ENCODE measurements at places on chromosomes 6 and 20.

DNA sequence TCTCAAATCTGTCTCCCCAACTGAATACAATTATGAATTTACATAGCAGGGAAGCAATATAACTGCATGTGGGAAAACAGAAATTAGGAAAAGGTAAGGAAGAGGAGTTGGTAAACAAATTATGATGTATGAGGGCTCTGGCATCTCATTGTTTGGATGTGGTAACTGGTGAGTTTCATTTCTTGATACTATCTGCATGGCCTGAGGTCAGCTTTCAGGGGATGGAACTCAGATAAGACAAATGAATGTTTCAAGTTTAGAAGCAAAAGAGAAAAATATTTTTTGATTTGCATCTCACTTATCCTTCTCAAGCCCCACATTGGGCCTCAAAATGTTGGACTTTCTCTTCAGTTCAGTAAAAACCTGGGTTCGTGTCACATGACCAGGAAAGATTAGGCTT is 302.2 kb upstream of the GJE1 start:
- DNase-seq, result no peak

- no peak for DNase-seq
Observed at GRCh38 chr6:104959026-104959858, 2.3 kb downstream of the LIN28B start.

- DNase-seq, result no peak
Observed at GRCh38 chr6:84920021-84920420, 155.6 kb upstream of the TBX18 start.

DNA sequence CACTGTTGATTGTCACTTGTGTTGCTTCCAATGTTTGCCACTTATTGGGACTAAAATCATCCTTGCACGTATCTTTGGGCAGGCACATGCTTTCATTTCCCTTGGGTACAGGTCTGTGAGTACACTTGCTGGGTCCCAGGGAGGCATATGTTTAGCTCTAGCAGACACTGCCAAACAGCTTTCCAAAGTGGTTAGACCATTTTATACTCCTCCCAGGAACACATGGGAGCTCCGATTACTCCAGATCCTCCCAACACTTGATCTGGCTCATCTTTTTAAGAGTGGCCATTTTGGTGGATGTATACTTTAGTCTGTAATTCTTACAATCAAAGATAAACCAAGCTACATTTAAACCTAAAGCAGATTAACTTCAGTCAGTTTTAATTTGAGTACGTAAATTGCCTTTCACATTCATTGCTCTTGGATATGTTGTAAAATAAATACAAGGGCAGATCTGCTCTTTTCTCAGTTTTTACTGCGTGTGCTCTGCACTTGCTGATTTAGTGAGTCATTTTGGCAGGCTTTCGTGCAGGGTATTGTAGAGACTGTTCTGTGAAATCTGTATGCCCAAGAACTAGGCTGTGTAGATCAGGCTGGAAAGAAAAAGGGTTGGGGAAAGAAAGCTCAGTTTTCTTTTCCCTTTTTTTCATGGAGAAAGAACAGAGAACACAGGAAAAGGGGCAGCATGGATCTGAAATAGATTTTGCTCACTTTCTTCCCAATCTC is 19.5 kb downstream of the SLC22A1 start:
- DNase-seq, result no peak

GRCh38 chr6:2792330-2793110 is 27.3 kb downstream of the WRNIP1 start:
- DNase-seq, result no peak

DNA sequence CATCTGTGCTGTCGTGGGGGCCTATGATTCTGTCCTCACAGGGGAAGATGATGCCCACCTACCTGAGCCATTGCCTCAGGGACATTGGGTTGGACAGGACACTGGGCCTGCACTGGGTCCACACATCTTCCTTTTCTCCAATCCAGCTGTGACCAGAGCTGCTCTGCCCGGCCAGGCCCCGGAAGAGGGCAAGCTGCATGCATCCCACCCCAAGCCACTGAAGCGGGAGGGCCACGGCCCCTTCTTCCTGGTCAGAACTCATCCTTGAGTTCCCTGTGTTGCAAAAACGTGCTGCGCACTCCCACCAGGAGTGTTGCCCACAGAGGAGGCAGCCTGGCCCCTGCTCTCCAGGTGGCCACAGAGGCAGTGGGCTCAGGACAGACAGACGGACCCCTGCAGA is 38.2 kb downstream of the SPDEF start:
- no peak for DNase-seq

DNA sequence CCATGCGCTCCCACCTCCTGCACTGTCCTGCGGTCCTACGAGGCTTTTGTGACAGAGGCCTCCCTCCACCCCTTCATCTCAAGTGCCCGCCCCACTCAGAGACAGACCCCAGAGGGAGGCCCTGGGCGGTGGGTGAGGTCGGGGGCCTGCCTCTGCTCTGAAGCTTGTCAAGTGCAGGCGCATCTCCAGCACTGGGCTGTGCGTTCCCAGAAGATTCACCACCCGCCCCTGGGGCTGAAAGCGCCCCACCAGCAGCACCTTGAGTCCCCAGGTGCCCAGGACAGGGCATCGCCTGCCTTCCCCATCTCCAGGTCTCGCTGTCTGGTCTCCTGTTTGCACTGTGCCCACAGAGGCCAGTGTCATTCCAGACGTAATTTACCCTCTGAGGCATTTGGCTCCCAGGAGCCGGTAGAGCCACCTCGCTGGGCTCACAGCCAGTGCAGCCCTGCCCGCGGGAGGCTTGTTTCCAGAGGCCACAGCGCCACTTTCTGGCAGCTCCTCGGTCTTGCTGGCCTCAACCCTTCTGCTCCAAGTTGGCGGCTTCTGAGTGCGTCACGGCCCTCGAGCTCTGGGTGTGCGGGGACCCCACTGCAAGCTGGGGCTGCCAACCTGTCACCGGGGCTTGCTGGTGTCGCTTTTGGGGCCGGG is 191.1 kb downstream of the TAF4 start:
- no peak for DNase-seq

GRCh38 chr20:63740627-63741353 is 1.2 kb downstream of the SLC2A4RG start:
- no peak for DNase-seq

GRCh38 chr6:69289689-69290495 is 506.9 kb downstream of the LMBRD1 start:
- no peak for DNase-seq

DNA sequence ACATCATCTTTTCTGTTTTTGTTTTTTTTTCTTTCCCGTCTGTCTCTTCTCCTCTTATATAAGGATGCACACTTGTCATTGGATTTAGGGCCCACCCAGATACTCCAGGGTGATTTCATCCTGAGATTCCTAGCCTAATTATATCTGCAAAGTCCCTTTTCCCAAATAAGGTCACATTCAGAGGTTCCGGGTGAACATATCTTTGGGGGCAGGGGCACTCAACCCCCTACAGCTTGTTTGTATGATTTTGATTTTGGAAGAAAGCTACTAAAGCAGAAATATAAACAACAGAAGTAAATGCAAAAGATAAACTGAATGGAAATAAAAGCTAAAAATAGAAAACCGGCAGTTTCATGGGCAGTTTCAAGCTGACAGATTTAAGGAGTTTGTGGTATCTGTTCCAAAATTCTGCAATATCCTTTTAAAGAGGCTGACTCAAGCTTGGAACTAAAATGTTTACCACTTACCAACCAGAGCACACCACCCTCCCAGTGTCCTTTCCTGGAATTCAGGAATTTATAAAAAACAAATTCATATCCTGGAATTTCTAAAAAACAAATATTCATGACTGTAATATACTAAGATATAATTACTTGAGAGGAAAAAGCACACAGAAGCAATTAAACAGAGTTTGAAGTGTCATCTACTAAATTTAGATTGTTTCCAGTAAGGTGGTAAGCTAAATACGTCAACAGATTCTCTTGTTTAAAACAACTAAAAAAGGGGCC is 100.0 kb upstream of the CARMIL1 start:
- DNase-seq, result no peak

GRCh38 chr20:43752561-43753301 is 25.9 kb upstream of the GTSF1L start:
- DNase-seq, result no peak

GRCh38 chr6:128919412-128920180 is 36.7 kb downstream of the LAMA2 start:
- no peak for DNase-seq

DNA sequence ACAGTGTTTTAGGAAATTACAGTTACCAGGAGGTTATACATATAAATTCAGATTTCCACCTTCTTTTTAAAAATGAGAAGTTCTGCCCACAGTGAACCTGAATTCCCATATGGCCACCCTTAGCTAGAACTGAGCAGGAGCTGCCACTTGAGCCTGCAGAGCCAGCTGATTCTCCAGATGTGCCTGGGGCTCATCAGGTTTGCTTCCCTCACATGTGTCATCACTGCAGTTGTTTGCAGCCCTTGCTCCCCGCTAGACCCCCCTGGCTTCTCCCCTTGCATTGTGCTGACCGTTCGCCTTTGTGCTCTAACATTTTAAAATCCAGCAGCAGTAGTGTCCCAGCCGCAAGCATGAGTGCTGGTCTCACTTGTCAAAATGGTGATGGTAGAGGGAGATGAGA is 131.1 kb downstream of the UTRN start:
- DNase-seq, result no peak

GRCh38 chr20:3628502-3629314 is 34.5 kb downstream of the GFRA4 start:
- no peak for DNase-seq

DNA sequence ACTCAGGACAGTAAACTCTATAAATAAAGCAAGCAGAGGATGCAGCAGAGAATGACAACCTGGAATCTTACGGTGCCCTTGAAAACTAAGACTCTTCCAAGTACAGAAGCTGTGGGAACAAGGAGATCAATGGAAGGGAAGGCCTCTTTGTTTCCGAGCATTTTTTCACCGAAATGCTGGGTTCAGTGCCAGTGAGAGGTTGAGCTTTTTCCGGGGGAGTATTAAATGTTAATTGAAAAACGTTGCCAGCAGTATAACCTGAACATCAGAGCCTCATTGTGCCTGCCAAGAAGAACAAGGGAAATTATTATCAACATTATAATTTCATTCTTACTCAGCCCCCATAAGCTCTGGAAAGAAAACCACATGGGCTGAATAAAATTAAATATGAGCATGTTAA is 17.5 kb downstream of the OPRM1 start:
- no peak for DNase-seq

GRCh38 chr20:49877386-49877921 is 37.9 kb downstream of the SPATA2 start:
- DNase-seq, result no peak

GRCh38 chr20:38165089-38165965 is at the start of gene TGM2:
Gene TGM2, minus strand, starts transcription at chr20:38165270. Its CDS starts 72 bp downstream, at chr20:38165198.
- DNase-seq, result no peak

DNA sequence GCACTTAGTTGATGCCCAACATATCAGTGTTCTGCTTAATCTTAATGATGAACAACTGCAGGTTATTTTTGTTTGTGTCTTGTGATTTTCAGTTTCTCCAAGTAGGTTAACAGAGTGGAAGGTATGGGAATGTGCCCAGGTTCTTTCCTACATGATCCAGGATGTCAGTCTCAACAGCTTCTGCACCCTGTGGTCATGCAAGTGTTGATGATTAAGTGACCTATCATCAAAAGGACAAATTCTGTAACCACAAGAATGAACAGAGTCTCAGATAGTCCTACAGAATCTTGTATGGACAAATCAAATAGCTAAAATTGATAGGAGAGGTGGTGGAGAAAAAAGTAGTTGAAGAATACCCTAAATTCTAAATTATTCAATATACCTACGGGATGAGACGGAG is 26.1 kb downstream of the MAN1A1 start:
- no peak for DNase-seq

GRCh38 chr6:7975764-7976146 is 65.2 kb upstream of the TXNDC5 start:
- no peak for DNase-seq

DNA sequence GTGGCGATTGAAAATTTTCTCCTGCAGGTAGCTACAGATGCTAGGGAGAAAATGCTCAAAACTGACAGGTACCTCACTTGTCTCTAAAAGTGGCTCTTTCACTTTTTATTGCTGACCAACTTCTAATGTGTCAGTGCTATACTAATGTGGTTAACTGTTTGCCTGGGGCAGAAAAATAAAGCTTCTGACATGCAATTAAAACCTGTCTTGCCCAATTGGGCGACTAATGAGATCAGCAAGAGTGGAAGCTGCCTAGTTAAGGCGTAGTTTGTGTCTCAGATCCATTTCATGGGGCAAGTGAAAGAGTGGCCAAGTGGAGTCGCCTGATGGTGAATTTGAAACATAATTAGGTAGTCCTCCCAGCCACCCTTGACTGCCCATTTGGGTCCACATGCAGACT is 193.3 kb downstream of the TSHZ2 start:
- DNase-seq, result no peak

GRCh38 chr6:156795825-156796224 is 18.6 kb downstream of the ARID1B start:
- no peak for DNase-seq

GRCh38 chr6:142764311-142764710 is 180.7 kb downstream of the HIVEP2 start:
- DNase-seq, result no peak

DNA sequence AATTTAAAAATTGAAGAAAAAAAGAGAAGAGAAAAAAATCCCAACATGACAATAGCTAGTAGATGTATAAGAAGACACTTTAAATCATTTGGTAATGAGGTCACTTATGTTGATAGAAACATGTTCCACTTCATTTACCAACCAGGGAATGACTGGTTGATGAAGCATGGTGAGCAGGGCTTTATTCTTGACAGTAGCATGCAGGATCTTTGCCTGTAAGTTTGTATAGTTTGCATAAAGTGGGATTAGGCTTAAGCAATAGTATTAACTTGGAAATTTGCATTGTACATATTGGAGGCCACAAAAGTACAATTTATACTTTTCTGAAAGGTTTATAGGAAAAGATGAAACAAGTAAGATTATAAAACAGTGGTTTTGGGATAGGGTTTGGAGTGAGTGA is 67.0 kb downstream of the NOX3 start:
- DNase-seq, result no peak

DNA sequence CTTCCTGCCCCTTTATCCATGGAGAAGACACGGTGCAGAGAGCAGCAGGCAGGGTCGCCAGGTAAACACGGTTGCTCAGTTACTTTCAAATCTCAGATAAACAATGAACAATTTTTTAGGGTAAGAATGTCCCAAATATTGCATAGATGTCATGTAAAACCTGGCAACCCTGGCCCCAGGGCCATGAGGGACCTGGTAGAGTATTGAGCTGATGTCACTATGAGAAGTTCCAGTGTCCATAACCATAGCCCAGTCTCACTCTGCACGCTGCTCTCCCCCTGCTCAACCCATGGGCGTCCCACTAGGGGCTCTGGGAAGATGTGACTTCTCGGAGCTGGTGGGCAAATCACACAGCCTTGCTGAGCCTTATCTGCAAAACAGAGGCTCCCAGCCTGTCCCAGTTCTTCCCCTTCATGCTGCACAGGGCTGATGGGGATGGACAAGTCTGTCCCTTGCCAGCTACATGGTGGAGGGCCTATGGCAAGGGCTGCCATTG is 71.3 kb upstream of the TOP1 start:
- DNase-seq, result no peak

DNA sequence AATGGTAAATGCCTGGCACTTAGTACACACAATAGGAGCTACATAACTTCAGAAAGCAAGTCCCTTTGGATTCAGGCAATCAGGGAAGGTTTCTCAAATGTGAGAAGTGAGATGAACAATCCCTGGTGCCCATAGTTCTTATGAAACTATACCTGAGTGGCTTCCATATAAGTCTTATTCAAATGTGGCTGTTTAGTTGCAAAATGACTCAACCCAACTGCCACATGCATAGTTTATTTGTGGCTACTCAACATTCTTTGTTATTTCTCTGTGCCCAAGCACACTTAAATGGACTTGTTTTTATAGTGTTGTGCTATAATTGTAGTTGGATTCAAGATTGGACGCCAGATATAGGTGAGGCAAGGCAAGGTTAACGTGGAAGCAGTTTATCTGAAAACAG is 93.7 kb upstream of the ATXN1 start:
- DNase-seq, result no peak

- no peak for DNase-seq
Observed at GRCh38 chr6:166470029-166470862, 87.5 kb upstream of the MPC1 start.
